ENCODE measurements at places on chromosomes 1 and 21.

DNA sequence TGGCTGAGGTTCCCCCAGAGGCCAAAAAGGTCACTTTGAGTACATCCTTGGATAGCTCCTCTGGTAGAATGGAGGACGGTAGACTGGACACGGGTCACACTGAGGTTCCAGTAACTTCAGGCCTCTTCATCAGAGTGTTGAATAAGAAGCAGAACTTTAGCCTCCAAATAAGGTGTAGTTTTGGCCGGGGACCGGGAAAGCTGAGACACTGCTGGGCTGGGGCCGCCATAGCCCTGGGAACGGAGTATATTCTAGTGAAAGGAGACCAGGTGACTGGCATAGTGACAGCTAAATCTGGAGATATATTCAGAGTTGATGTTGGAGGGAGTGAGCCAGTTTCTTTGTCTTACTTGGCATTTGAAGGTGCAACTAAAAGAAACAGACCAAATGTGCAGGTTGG lies 84.1 kb downstream of the EVA1C start:
- no peaks in the 10 kb centered on the region for H3K4me1 ChIP-seq
- DNase-seq = no peak
- no peaks in the 10 kb centered on the region for H3K36me3 ChIP-seq
- H3K27ac ChIP-seq = no peak overlapping the region

GRCh38 chr1:246875041-246876026 lies 56.4 kb downstream of the AHCTF1 start:
- H3K4me1 ChIP-seq = no peaks in the 10 kb centered on the region
- DNase-seq = no peak
- no peak overlapping the region for H3K27ac ChIP-seq
- H3K4me3 ChIP-seq = no peak overlapping the region

DNA sequence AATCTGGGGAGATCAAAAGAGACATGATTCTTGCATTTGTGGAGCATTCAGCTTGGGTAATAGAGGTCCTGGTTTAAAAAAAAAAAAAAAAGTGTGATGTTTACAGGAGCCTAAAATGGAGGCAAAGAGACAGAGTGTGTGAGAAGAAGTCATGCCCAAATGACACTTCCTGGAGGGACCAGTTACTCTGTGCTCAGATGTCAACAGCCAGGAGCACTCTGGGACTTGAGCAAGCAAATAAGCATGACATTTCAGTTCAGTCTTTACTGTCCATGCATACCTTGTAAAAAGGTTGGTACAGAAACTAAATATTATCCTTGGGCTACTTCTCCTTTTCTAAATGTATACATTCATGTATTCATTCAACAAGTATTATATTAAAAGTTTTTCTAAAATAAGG lies 25.2 kb upstream of the ADGRL2 start:
- H3K4me1 ChIP-seq = no peaks in the 10 kb centered on the region
- H3K27ac ChIP-seq = no peak overlapping the region
- no peaks in the 10 kb centered on the region for H3K27me3 ChIP-seq
- H3K4me3 ChIP-seq = no peak overlapping the region

- DNase-seq = no peak
- no peak overlapping the region for H3K4me3 ChIP-seq
- no peaks in the 10 kb centered on the region for H3K27me3 ChIP-seq
- no peaks in the 10 kb centered on the region for H3K36me3 ChIP-seq
- H3K4me1 ChIP-seq = peaks cover 15% of the 10 kb centered on the region
Measured at GRCh38 chr1:6703016-6703415, 1.4 kb upstream of the DNAJC11 start.

DNA sequence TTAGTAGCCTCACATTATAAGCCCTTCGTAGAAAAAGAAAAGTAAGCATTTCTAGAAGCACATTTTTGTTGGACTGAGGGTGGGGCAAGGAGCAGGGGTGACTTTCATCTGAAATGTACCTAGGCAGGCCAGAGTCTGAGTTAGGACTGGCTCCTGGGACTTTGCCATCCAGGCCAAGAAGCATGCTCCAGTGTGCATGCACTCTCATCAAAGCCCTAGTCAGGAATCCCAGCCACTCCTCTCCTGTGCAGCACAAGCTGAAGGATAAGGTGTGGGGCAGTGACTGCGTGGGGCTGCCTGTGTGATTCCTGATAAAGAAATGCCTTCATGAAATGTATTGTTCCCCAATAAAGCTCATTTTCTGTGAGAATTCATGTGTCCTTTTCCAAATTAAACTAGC lies 88.2 kb downstream of the GFI1 start:
- DNase-seq = no peak
- no peaks in the 10 kb centered on the region for H3K4me1 ChIP-seq
- H3K4me3 ChIP-seq = no peak overlapping the region
- H3K27ac ChIP-seq = no peak overlapping the region

- H3K4me3 ChIP-seq = no peak overlapping the region
- no peak for DNase-seq
- H3K27me3 ChIP-seq = no peaks in the 10 kb centered on the region
- H3K4me1 ChIP-seq = no peaks in the 10 kb centered on the region
Measured at GRCh38 chr1:178692564-178693327, 32.3 kb upstream of the RALGPS2 start.

DNA sequence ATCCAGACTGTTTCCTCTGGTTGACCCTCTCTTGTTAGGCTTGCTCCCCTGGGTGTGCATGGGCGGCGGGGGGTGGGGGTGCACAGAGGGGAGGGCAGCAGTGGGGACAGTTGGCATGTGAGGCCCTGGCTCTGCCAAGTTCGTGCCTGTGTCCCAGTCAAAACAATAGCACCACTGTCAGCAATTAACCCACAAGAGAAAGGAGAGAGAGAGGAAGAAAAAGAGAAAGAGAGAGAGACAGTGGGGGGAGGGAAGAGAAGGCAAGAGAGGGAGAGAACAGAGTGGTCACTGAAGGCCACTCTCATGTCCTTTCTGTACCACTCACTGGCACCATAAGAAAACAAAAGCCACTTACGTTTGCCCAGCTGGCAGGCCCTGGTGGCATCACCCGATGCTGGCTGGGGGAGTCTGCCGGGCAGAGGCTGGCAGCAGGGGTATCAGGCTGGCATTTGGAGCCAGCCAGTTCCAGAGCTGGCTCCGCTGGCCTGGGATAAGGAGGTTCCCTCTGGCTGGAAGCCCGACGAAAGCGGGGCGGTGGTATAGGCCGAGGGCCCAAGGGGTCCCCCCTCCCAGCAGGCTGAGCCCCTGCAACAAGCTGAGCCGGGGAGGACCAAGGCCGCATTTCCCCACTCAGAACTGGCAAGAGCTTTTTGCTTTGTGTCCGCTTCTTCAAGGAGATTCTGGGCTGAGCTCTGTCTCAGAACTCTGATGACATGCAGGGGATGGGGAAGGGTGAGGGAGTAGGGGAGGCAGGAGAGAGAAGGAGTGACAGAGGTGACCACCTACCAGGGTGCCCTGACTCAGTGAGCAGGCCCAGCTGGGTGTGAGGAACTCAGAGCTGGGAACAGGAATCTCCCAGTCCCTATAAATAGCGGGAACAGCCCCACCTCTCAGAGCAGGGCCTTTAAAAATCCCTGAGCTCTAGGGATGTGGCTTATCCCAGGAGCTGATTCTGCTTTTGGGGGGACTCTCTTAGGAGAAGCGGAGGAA lies 27.9 kb downstream of the PIK3C2B start:
- H3K27ac ChIP-seq = peak overlapping the region; percentile 71
- H3K4me3 ChIP-seq = no peak overlapping the region
- DNase-seq = no peak
- H3K4me1 ChIP-seq = peaks cover 5% of the 10 kb centered on the region
- no peaks in the 10 kb centered on the region for H3K27me3 ChIP-seq

- DNase-seq = no peak
- H3K4me1 ChIP-seq = no peaks in the 10 kb centered on the region
- H3K4me3 ChIP-seq = no peak overlapping the region
Measured at GRCh38 chr1:231357187-231357772, 19.2 kb downstream of the SPRTN start.

GRCh38 chr1:89753761-89754160 lies 67.1 kb upstream of the LRRC8D start:
- no peaks in the 10 kb centered on the region for H3K4me1 ChIP-seq
- H3K27ac ChIP-seq = no peak overlapping the region
- no peak for DNase-seq
- H3K36me3 ChIP-seq = no peaks in the 10 kb centered on the region

- no peak overlapping the region for H3K27ac ChIP-seq
- DNase-seq = no peak
- H3K4me1 ChIP-seq = no peaks in the 10 kb centered on the region
- H3K36me3 ChIP-seq = no peaks in the 10 kb centered on the region
Measured at GRCh38 chr1:115669886-115670285, 28.1 kb downstream of the VANGL1 start.

DNA sequence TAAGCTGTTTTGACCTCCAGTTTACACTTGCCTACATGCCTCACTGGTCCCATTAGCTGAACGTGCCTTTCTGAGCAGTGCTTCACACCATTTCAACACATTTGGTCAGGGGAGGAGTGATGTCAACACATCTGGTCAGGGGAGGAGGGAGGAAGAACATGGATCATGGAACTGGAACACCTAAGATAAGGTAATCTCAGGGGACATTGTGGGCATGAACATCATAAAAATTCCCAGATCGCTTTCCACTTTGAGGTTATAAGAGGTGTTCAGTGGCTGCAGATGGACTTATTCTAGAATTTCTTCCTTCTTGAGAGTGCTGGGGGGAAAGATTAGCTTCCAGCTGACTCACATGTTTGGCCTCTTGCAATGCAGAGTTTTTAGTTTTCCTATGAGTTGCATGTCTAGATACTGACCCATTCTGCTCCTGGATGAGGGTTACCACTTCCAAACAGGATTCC lies 2.0 kb downstream of the QSOX1 start:
- H3K36me3 ChIP-seq = no peaks in the 10 kb centered on the region
- no peak overlapping the region for H3K4me3 ChIP-seq
- no peak for DNase-seq
- H3K27me3 ChIP-seq = no peaks in the 10 kb centered on the region

- no peaks in the 10 kb centered on the region for H3K4me1 ChIP-seq
- peak overlapping the region; percentile 32 for H3K27ac ChIP-seq
- no peaks in the 10 kb centered on the region for H3K27me3 ChIP-seq
- H3K4me3 ChIP-seq = no peak overlapping the region
- peak; percentile 88 for DNase-seq
- H3K36me3 ChIP-seq = no peaks in the 10 kb centered on the region
Measured at GRCh38 chr1:1080122-1080757, 6.1 kb upstream of the RNF223 start.

GRCh38 chr1:89552471-89553081 lies 27.9 kb downstream of the LRRC8B start:
- no peaks in the 10 kb centered on the region for H3K36me3 ChIP-seq
- H3K27me3 ChIP-seq = no peaks in the 10 kb centered on the region
- no peak overlapping the region for H3K27ac ChIP-seq
- peaks cover 2% of the 10 kb centered on the region for H3K4me1 ChIP-seq
- DNase-seq = no peak

GRCh38 chr1:213724640-213725536 lies 262.9 kb upstream of the PROX1 start:
- H3K4me3 ChIP-seq = no peak overlapping the region
- no peaks in the 10 kb centered on the region for H3K36me3 ChIP-seq
- peaks cover 7% of the 10 kb centered on the region for H3K4me1 ChIP-seq
- H3K27me3 ChIP-seq = no peaks in the 10 kb centered on the region

GRCh38 chr1:147246044-147246690 lies 3.7 kb downstream of the CHD1L start:
- DNase-seq = no peak
- H3K4me3 ChIP-seq = no peak overlapping the region
- H3K4me1 ChIP-seq = peaks cover 4% of the 10 kb centered on the region
- H3K27ac ChIP-seq = no peak overlapping the region
- H3K36me3 ChIP-seq = no peaks in the 10 kb centered on the region
- H3K27me3 ChIP-seq = no peaks in the 10 kb centered on the region

GRCh38 chr1:165162671-165163241 lies 193.8 kb downstream of the LMX1A start:
- H3K36me3 ChIP-seq = no peaks in the 10 kb centered on the region
- DNase-seq = peak; percentile 68
- no peaks in the 10 kb centered on the region for H3K27me3 ChIP-seq
- no peak overlapping the region for H3K4me3 ChIP-seq
- no peaks in the 10 kb centered on the region for H3K4me1 ChIP-seq

DNA sequence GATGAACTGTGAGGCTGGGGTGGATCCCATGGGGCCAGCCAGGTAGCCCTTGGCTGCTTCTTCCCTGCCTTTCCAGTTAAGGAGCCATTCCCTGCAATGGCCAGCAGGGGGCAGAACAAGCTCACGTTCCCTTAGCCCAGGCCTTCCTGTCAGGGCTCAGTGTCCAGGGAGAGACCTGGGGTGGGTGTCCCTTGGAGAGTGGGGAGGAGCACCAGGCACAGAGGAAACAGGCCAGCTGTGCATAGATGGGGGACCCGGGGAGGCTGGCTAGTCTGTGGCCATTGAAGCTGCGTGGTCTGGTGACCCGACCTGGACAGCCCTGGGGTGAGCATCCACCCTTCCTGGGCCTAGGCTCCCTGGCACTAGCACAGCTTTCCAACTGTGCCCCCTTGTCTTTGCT lies 13.2 kb upstream of the EPS8L3 start:
- H3K27ac ChIP-seq = no peak overlapping the region
- H3K36me3 ChIP-seq = no peaks in the 10 kb centered on the region
- no peaks in the 10 kb centered on the region for H3K4me1 ChIP-seq
- H3K4me3 ChIP-seq = no peak overlapping the region

- H3K27me3 ChIP-seq = no peaks in the 10 kb centered on the region
- no peak overlapping the region for H3K27ac ChIP-seq
- H3K4me1 ChIP-seq = no peaks in the 10 kb centered on the region
Measured at GRCh38 chr1:204181116-204181515, 15.0 kb upstream of the REN start.

- H3K27me3 ChIP-seq = no peaks in the 10 kb centered on the region
- H3K27ac ChIP-seq = no peak overlapping the region
- DNase-seq = no peak
- H3K36me3 ChIP-seq = no peaks in the 10 kb centered on the region
- H3K4me3 ChIP-seq = no peak overlapping the region
Measured at GRCh38 chr1:215780139-215780538, 213.0 kb downstream of the KCTD3 start.

- no peak overlapping the region for H3K27ac ChIP-seq
- H3K4me1 ChIP-seq = peaks cover 15% of the 10 kb centered on the region
- H3K36me3 ChIP-seq = no peaks in the 10 kb centered on the region
- H3K27me3 ChIP-seq = no peaks in the 10 kb centered on the region
- peak; percentile 68 for DNase-seq
- no peak overlapping the region for H3K4me3 ChIP-seq
Measured at GRCh38 chr1:27592232-27592930, 11.6 kb downstream of the AHDC1 start.
